Spinal cord (tissue), 10 donors: ENCODE measurements at places on chromosomes 12 and 14. TPM values are rescaled to one million over a fixed set of nuclear protein-coding genes. Genes with fewer than 3 reads are reported as not detected.

FOXN4 gene
- total RNA-seq = 0.33 TPM

HNRNPA1 gene
- 488 TPM for total RNA-seq

VRTN gene
- total RNA-seq = not detected

SOAT2 gene
- not detected for total RNA-seq

OVCH1 gene
- 1.6 TPM for total RNA-seq

AQP2 gene
- total RNA-seq = not detected

UNC119B gene
- 19.1 TPM for total RNA-seq

DLK1 gene
- 5.3 TPM for total RNA-seq
